Esophagus squamous epithelium (tissue), 5 donors: ENCODE measurements at places on chromosomes 1 and 21. TPM values are rescaled to one million over a fixed set of nuclear protein-coding genes. Genes with fewer than 3 reads are reported as not detected.

GRCh38 chr1:212902054-212902453, 44.0 kb downstream of the FLVCR1 start:
- no peaks in the 10 kb centered on the region for H3K4me1 ChIP-seq
- H3K36me3 ChIP-seq: peaks cover 28% of the 10 kb centered on the region
- no peaks in the 10 kb centered on the region for H3K27me3 ChIP-seq

DNA sequence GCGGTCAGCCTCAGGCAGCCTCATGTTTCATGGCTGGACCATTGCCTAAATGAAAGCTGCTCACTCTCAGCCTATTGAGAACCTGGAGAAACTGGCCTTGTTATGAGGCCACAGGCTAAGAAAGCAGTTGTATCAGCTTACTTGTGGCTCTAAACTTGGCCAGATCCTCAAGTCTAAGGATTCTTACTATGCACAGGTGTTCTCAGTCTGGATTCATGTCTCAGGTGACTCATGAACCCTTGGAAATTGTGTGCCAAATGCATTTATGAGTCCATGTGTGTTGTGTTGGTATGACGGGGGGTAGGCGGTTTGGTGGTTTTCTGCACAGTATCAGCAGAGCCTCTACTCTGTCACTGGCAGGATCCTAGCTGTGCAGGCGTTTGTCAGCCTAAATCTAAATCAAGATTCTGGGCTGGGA, 90.4 kb downstream of the ROR1 start:
- H3K36me3 ChIP-seq: no peaks in the 10 kb centered on the region
- no peak for DNase-seq
- no peak overlapping the region for H3K4me3 ChIP-seq
- H3K27me3 ChIP-seq: no peaks in the 10 kb centered on the region
- H3K27ac ChIP-seq: no peak overlapping the region

PLCH2 gene
- 34.3 TPM for total RNA-seq

ADORA1 gene
- 1.7 TPM for total RNA-seq

CYP4A11 gene
- total RNA-seq: not detected

CD1B gene
- not detected for total RNA-seq

SPATA46 gene
- total RNA-seq: not detected

MSH4 gene
- total RNA-seq: not detected

DNA sequence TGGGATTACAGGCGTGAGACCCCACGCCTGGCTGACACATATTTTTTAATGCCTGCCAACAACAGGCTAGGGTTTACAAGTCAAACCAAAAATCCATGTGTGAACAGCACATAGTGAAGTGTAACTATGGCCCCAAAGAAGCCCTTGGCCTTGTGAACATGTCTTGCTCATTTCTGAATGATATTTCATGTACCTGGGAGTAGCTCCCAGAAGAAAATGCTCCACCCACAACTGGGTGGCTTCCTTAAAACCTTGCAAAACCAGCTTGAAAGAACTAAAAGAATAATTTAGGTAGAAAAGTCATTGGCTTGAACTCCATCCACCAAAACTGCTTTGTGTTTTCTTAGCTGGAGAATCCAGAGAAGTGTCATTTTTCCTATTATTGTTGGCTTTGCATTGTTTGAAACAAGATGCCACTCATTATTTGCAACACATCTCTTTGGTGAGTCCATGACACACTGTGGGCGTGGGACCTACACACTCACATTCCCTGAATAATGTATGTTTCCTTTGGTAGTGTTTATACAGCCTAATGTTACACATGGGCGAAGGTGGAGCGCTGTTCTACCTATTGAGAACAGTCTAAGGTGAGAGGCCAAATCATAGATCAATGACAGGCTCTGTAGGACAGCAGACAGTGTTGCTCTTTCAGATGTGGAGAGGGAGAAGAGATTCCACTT, 28.5 kb upstream of the SDE2 start:
- peak overlapping the region; percentile 78 for H3K27ac ChIP-seq
- H3K4me3 ChIP-seq: no peak overlapping the region
- no peaks in the 10 kb centered on the region for H3K36me3 ChIP-seq
- peaks cover 26% of the 10 kb centered on the region for H3K4me1 ChIP-seq
